ENCODE measurements at places on chromosomes 5 and 9. TPM values are rescaled to one million over a fixed set of nuclear protein-coding genes. Genes with fewer than 3 reads are reported as not detected.

The CBY3 gene
- total RNA-seq, result 0.96 TPM

The OR1J2 gene
- not detected for total RNA-seq

The COL15A1 gene
- 0.04 TPM for total RNA-seq

The PAIP2 gene
- total RNA-seq, result 84.1 TPM

The SLIT3 gene
- total RNA-seq, result 0.50 TPM

The SPRY4 gene
- total RNA-seq, result 1.8 TPM

The MGAT4B gene
- total RNA-seq, result 94.7 TPM

The ANKRD20A1 gene
- total RNA-seq, result not detected

The PLPP7 gene
- 0.15 TPM for total RNA-seq

The ADAMTSL2 gene
- 0.04 TPM for total RNA-seq

The ITGA2 gene
- 6.2 TPM for total RNA-seq

The SLC34A1 gene
- not detected for total RNA-seq

The SLC34A3 gene
- not detected for total RNA-seq

The SPAAR gene
- total RNA-seq, result not detected

The TXNDC8 gene
- total RNA-seq, result not detected

The TMEM252 gene
- total RNA-seq, result not detected

The TGFBI gene
- total RNA-seq, result not detected

The IRGM gene
- 1.3 TPM for total RNA-seq
